Fibroblast of skin of left quadriceps (primary cell): ENCODE measurements at places on chromosomes 7 and 10.

- DNase-seq, result no peak
Measured at GRCh38 chr10:73944356-73945100, 33.6 kb downstream of the PLAU start.

DNA sequence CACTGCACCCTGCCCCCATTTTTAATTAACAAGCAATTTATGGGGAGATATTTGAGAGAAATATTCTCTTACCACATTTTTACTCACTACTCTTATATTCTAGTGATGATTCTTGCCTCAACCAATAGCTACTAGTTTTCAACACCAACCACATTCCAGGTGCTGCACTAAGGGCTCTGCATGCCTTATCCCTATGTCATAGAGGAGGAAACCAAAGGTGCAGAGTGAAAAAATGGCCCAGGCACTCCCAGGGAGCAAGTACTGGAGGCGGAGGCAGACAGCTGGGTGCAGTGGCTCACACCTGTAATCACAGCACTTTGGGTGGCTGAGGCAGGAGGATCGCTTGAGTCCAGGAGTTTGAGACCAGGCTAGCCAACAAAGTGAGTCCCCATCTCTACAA, 35.5 kb upstream of the TPST1 start:
- no peak for DNase-seq

GRCh38 chr7:44445986-44446671, 44.3 kb downstream of the NUDCD3 start:
- DNase-seq, result no peak

DNA sequence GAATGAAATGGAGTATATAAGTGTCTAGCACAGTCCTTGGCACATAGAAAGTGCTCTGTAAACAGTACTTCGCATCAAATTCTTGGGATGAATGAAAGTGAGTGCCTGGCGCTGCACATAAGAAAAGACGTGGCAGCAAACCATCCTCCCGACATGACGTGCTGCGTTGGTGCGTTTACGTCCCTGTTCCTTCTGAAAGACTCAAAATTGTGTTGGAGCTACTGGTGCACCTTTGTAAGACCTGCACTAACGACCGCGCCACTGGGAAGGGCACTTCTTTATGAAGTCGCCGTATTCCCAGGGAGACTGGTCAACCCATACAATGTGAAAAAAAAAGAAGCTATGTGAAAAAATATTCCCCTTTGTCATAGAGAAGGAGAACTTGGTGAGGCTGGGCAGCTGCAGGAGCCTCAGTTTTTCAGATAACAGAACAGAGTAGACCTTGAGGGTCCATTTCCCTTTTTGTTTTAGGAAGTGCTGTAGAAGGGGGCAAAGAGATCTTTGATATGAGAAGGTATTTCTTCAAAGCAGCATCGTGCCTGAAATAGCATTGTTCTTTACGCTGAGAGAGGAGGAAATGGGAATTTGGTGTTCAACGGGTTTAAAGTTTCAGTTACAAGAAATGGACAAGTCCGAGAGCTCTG, 91.7 kb downstream of the PTPRE start:
- no peak for DNase-seq

GRCh38 chr7:104529567-104529966, 201.2 kb downstream of the LHFPL3 start:
- DNase-seq, result no peak

GRCh38 chr7:95470452-95470851, 15.3 kb upstream of the ASB4 start:
- no peak for DNase-seq

DNA sequence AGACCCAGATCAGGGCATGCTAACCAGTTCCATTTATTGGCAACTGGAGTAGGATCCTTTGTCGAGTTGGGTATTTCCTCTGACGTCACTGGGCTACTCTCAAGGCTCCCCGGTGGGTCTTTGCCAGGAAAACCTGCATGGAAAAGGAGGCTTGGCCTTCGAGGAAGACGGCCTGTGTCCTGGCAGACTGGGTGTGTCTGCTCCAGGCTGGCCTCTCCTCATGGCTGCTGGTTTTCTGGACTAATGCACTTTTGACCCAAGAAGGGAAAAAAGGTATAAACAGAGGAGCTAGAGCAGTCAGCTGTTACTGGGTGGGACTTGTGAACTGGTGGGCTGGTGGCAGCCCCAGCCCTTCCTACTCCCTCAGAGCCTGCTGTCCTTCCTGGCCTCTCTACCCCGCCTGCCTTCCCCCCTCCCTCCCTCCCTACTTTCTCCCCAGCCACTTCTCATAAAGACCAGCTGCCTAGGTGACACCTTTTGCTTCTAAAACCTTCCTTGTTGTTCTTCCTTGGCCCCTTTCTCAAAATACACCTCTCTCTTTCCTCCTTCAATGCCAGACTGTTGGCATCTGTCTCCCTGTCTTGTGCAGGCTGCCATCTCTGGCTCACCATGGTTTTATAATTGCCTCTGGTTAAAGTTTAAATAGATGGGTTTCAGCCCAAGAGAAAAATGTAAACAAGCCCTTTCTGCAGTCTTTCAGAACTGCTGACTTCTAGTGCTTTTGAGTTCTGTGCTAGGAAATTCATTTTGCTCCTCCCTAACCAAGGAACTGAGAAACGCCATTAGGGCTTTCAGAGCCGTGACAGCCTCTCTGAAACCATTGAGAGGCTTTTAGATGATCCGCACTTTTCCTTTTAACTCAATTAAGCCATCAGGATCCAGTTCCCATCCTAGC, 101.8 kb upstream of the MKLN1 start:
- no peak for DNase-seq

GRCh38 chr7:66529883-66530610, 98.6 kb upstream of the KCTD7 start:
- DNase-seq, result no peak

DNA sequence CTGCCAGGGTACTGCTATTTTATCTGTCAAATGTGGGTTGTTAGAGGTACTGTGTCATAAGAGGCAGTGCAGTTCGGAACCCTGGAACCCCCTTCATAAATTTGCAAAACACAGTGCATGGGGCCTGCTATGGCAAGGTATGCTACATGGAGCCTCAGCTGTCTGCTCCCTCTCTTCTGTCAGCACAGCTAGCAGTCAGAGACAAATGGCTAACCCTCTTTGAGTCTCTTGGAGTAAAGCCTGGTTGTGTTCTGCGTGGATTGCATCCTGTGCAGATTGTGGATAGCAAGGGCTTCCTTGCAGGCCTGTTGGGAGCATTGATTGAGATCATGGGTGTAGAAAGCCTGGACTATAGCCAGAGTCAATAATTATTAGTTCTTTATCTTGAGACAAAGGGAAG, 397.8 kb downstream of the AUTS2 start:
- DNase-seq, result no peak

DNA sequence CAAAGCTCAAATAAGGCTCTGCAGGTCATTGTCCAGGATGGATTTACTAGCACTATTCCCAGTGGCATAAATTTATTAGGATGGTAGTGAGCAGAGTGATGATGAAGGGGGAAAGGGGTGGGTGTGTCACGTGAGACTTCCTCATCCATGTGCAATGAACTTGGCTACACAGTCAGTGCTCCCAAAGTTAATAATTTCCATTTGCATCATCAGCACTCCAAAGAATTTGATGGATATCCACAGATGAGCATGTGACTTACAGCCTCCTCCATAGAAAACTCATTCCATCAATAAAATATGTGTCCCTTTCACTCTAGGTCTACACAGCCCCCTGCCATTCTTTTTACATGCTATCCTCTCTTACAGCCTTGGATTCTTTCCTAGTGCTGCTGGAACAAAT, 142.6 kb upstream of the PLPP4 start:
- no peak for DNase-seq

GRCh38 chr10:127423218-127423915, 125.7 kb upstream of the NPS start:
- no peak for DNase-seq

- DNase-seq, result no peak
Measured at GRCh38 chr10:117134306-117135025, 3.6 kb downstream of the VAX1 start.

GRCh38 chr7:85686401-85687181, 499.7 kb upstream of the SEMA3D start:
- no peak for DNase-seq

- DNase-seq, result no peak
Measured at GRCh38 chr7:79548727-79549126, 95.3 kb upstream of the MAGI2 start.

DNA sequence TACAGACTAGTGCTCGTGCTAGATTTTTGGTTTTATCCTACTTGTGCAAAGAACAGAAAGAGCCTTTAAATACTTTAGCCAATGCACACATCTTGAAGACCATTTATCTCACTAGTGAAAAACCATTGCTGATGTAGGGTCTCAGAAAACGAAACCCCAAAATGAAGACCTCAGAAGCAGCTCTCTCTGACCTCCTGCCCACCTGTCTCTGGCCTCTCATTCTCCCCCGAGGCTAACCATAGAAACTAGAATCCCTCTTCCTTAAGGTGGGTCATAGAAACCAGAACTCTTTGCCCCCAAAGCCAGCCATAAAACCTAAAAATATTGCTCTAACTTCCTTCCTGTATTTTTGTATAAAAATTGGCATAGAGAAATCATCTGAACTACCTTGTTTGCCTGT, 112.2 kb downstream of the KIF20B start:
- DNase-seq, result no peak

GRCh38 chr10:118330295-118331076, 11.6 kb downstream of the FAM204A start:
- no peak for DNase-seq

GRCh38 chr10:60564475-60564874, 174.8 kb upstream of the ANK3 start:
- DNase-seq, result no peak

GRCh38 chr7:30379131-30379530, 94.7 kb downstream of the ZNRF2 start:
- peak; percentile 17 for DNase-seq

DNA sequence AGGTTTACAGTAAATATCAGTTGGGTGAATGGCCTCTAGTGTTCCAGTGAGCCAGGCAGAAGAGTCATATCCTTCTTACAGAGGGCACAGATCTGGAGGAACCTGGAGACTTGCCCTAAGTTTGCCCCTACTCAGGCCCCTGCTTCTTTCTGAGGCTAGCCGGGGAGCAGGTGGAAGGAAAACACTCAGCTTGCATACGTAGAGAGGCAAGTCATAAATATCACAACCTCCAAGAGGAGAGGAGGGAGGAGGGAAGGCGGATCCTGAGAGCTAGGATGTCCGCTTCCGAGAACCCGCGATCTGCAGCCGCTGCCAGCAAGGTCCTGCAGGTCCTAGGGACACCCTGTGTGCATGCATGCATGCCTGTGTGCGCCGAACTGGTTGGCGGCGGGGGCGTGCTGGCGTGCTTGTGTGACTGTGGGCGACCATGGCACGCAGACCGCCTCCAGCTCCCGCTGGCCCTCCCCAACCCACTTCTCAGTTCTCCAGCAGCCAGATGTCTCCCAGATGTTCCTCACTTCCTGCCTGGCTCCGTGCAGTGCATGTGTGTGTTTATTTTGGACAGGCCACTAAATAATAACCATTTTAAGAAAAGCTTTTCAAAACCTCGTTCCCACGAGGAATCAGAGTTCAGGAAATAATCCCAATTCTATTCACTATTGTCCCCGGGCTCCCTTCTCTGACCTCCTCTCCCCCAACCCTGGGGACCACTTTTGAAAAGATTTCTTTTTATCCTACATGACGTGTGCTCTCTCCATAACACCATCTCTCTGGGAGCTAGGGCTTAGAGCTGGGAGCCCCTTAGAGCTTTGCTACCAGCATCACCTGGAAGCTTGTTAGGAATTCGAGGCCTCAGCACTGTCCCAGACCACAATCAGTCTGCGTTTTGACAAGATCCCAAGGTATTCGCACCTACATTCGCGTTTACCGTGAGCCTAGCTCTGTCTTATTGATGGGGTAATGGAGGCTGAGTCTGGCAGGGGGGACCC, 32.4 kb downstream of the UNC5B start:
- DNase-seq, result peak; percentile 86

GRCh38 chr10:13587391-13587790, 626 bp downstream of the PRPF18 start:
- DNase-seq, result no peak

GRCh38 chr10:100909501-100910263, 3.1 kb upstream of the SLF2 start:
- no peak for DNase-seq

DNA sequence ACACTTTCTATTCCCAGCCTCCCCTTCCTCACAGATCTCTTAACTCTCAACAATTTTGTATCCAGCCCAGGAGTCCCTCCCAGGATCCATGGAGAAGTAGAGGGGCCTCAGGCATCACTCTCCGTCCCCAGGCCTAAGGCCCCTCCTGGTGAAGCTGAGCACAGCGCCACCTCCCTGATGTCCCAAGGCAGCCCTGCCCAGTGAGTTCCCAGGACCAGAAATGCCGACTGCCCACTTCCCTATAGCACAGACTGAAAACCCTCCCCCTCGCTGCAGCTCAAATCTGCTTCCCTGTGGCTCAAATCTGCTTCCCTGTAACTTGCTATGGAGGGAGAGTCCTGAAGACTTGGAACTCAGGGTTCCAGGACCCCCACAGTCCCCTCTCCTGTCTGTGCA, 35.6 kb downstream of the YKT6 start:
- no peak for DNase-seq

DNA sequence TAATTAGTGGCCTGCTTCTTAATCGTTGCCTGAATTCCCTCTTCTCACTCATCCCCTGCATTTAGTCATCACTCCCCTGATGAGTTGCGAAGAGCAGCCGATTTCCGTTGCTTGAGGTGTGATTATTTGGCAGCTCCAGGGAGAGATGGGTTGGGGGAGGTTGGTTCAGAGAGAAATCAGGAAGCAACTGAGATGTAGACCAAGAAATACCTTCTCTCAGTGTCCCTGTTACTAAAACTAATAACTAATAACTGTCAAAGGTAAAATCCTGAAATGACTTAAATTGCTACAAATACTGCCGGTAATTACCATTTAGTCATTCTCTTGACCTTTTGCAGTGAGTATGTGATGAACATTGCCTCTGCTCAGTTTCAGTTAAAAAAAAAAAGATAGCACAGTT, 76.9 kb downstream of the ELMO1 start:
- no peak for DNase-seq

GRCh38 chr7:134618756-134619530, 27.7 kb upstream of the BPGM start:
- DNase-seq, result no peak

DNA sequence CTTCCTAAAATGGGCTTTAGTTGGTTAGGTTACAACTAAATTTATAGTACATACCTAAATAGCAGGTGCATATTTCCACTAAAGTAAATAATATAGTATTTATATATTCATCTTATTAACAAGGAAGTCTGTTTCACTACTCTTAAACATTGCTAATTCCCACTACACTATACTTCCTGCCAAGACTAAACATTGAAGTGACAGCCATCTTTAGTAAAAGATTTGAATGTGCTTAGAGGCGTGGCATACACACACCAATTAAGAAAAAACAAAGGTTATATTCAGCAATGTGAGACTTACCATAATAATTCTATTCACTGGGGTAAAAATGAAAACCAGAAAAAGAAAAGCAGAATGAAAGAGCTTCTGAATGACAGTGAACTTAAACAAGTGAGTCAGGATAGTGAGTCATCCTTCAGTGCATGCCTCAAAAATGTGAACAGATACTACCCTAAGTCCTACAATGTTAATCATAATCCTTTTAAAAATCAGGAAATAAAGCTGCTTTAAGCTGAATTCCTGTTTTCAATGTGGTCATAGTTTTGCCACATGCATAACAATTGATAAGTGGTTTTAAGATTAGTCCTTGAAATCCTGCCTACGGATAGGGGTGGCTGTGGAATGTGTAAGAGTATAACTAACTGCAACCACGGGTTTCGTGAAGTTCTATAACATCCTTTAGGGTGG, 59.4 kb downstream of the USP6NL start:
- peak; percentile 84 for DNase-seq
